ENCODE measurements at places on chromosomes 6 and 20. TPM values are rescaled to one million over a fixed set of nuclear protein-coding genes. Genes with fewer than 3 reads are reported as not detected.

The IP6K3 gene
- total RNA-seq = 0.14 TPM

The MACROD2 gene
- 0.74 TPM for total RNA-seq

The CUL9 gene
- total RNA-seq = 9.9 TPM

The CCN2 gene
- 42.3 TPM for total RNA-seq

The STX11 gene
- total RNA-seq = 2.3 TPM

The SERPINB6 gene
- total RNA-seq = 147 TPM

The CST1 gene
- total RNA-seq = 1.1 TPM

The SCP2D1 gene
- total RNA-seq = not detected

The CPXM1 gene
- total RNA-seq = not detected
